ENCODE measurements at places on chromosomes 5 and 9.

GRCh38 chr9:87512311-87512710 is 14.6 kb downstream of the DAPK1 start:
- DNase-seq: no peak

GRCh38 chr5:170267431-170268152 is 30.0 kb downstream of the LCP2 start:
- DNase-seq: peak; percentile 87

- no peak for DNase-seq
Measured at GRCh38 chr9:115469841-115470240, 351.9 kb upstream of the TNC start.

DNA sequence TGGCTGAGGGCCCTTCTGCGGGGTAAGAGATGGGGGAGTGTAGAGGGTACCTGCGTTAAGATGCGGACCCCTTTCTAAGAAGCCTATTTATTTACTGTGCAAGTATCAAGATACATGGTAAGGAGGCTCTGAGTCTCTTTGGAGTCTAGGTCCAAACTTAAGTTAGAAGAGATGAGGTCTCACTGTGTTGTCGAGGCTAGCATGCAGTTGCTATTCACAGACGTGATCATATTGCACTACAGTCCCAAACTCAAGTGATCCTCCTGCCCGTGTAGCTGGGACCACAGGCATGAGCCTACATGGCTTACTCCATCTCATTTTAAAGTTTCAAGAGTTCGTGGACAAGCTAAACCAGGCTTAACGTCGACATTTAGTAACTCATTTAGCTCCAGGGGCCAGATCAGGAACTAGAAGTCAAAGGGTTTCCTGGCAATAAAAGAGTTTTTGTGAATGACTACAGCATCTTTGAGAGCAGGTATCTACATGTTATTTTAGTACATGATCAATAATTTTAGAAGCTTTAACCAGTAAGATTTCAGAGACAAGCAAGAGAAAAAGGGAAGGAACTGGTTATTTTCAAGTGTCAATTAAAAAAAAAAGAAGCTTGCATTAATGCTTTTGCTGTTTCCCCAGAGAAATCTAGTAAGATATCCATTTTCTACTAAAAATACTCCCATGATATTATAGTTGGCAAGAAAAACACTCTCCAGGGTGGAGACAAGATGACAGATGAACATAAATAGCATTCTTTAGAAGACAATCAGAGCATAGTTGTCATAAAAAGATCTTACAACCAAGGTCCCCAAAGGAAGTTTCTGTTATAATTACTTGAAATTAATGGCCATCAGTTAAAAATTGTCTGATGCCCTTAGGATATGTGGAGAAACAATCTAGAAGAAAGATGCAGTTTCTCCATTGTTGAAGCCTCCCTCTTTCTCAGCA is 141.3 kb downstream of the SCAMP1 start:
- no peak for DNase-seq

GRCh38 chr5:18037718-18038117 is 403.5 kb downstream of the TAF11L14 start:
- no peak for DNase-seq

GRCh38 chr5:177355868-177356168 is 1.9 kb upstream of the RGS14 start:
- DNase-seq: no peak

- no peak for DNase-seq
Measured at GRCh38 chr9:123387686-123388085, 31.7 kb downstream of the CRB2 start.

DNA sequence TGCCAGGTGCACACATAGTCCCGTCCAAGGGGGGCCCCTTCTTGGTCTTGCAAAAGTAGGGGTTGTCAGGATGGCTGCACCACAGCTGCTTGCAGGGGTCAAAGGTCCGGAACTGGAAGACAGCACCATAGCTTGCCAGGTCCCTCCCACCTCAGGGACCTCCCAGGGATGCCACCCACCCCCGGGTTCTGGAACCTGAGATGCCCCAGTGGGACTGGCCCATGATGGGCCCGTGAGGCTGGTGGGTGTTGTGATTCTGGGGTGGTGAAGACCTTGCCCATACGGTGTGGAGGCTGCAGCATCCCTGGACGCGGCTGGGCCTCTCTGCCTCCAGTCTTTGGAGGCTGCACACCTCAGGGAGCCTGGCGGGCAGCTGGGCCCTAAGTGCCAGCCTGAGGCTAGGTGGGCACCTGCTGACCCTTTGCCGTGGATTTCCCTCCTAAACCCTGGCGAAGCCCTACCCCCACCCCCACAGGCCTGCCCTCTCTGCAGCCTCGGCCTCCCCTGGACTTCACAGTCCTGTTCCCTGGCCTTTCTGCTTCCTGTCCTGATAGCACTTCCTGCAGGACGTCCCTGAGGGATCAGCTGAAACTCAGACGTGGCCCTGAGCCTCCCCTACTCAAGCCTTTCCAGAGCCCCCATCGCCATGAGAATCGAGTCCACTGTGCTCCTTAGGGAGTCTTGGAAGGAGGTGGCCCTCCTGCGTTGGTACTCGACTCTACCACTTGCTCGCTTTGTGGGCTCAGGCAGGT is 92.1 kb downstream of the ZNF354C start:
- DNase-seq: no peak

DNA sequence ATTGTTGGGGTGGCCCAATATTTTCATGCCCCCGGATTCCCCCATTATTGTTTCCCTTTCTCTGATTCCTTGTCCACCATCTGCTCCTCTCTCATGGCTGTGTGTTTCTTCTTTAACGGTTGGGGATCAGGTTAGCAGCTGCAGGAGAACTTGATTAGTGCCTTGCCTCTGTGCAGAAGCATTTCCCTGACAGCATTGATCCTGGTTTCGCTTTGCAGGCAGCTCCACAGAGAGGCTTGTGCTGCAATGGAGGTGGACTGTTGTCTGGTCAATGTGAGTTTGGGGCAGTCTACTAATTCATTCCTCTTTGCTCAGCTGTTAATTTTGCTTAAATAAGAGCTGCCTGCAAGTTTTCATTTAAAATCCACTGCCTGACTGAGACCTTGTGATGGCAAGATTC is 32.5 kb upstream of the SSBP2 start:
- DNase-seq: no peak

DNA sequence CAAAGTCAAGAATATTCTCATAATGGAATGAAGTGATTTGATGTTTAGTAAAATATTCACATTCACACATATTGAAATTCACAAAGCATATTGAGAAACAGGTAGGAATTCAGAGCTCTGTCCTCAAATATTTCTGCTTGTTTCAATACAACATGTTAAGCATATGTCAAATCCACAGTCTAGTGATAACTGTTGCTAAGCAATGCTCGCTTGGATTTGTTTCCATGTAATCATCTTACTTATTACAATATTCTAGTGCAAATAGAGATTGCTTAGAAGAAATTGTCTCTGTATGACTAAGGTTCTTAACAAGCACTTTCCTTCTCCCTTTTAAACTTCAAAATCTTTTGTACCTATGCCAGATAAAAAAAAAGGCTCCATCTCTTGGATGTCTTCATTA is 995.7 kb downstream of the CDH18 start:
- no peak for DNase-seq

DNA sequence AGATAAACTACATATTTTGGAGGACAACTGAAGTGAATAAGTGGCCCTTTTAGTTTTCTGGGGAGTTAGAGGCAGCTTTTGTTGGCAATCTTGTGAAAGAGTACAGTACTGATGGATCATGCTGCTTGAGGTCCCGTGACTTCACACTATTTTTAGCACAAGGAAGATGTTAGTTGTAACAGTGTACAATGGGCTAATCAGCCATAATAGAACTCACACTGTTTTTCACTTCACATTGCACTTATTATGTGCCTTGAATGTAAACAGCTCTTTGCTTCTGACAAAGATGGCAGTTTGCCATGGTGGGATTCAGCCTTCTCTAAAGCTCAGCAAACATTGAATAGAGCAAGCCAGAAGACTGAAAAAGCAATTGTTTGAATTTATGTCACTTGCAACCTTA is 176.7 kb upstream of the ZNF608 start:
- no peak for DNase-seq

DNA sequence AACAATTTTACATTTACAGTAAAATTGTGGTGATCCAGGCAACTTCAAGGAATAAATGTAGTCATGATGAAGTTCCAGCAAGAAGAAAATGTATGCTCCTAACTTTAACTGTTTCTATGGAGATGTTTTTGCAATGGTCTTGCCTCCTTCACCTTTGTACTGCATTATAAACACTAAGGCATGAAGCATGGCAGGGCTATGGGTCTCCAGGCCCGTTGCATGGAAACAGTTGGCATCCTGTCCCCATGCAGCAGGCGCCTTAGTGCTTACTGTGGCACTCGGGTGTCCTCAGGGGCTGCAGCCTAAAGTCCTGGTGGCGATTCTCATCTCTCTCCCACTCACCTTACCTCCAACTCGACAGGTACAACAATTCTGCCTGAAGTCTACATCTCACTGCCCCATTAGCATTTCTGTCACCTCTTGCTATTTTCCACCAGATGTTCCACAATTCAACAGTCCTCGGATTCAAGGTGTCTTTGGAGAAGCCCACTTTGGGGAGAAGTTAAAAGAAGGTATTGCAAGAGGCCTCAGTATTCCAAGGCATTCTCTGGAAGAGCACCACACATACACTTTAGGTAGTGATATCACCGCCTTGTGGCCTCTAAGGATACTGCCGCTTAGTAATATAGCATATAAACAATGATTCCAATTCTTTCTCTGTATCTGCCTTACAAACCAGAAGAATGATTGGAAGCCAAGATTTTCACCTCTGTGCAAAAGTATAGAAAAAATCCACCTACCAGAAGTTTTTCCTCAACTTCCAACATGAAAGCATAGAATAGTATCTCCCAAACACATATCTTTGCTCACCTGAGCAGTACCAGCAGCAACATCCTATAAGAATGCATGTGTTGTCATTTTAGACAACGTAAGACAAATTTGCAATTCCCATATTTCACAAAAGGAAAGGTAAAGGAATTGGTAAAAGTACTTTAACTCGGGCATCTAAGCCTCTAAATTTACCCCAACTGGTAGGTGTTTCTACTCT is 5.1 kb downstream of the LIFR start:
- no peak for DNase-seq

DNA sequence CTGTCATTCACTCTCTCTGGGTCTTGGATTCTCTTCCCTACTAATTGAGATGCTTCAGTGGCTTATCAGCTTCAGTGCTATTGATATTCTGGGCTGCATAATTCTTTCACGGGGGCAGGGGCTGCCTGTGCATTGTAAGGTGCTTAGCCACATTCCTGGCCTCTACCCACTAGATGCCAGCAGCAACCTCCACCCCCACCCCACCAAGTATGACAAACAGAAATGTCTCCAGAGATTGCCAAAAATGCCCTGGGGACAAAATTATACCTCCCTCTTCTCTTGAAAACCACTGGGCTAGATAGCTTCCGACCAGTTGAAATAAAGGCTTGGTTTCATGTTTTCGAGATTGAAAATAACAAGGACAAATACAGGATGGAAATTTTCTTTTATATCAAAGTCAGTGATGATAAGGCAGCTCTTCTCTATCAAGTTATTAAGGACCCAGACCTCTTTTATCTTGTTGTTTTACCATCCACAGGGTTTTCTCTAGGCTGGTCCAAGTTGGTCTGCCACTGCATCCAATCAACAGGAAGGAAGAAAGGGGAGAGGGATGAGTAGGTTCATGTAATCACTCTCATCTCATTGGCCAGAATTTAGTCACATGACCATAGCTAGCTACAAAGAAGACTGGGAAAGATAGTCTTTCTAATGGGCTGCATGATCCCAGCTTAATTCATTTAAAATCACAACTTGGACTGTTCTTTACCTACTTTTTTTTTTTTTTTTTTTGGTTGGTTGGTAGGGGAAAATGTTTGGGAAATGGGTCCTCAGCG is 92.1 kb upstream of the RANBP3L start:
- DNase-seq: no peak

GRCh38 chr5:108639366-108639765 is 108.3 kb upstream of the FER start:
- DNase-seq: no peak

GRCh38 chr9:94183240-94183999 is 75.7 kb upstream of the ZNF169 start:
- no peak for DNase-seq

- DNase-seq: no peak
Measured at GRCh38 chr5:10401498-10401897, 40.2 kb upstream of the ROPN1L start.

GRCh38 chr5:168609806-168610482 is 30.8 kb upstream of the PANK3 start:
- DNase-seq: no peak

GRCh38 chr5:137501846-137502406 is 2.8 kb upstream of the SPOCK1 start:
- no peak for DNase-seq

GRCh38 chr5:32304622-32305021 is 8.1 kb downstream of the MTMR12 start:
- DNase-seq: no peak

DNA sequence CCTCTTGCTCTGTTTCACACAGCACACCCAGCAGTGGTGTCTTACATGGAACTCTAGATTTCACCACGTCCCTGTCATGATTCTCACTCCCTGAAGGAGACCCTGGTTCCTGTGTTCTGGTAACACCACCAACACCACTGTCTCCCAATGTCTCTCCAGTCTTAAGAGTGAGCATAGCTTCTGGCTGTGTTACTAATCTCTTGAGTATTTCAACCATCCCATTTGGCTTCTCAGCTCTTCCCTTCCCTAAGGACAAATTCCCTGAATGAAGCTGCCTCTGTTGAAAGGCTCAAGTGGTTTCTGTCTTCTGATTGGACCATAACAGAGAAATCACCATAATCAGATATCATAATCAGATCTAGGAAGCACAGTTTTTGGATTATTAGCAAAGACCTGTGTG is 311.8 kb downstream of the DNAH5 start:
- no peak for DNase-seq

- DNase-seq: no peak
Measured at GRCh38 chr9:72533322-72533721, 11.9 kb downstream of the TMC1 start.

DNA sequence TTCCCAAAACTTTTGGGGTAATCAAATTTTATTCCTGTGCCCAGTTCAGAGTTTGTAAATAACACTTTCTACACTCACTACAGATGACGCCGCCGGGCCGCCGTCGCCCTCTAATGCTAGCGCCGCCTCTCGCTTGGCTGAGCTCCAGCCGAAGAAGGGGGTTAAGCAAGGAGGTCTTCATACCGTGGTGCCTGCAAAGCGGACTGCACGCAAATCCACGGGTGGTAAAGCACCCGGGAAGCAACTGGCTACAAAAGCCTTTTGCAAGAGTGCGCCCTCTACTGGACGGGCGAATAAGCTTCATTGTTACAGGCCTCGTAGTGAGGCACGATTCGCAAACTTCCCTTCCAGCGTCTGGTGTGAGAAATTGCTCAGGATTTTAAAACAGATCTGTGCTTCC is 280.4 kb downstream of the MEF2C start:
- peak; percentile 12 for DNase-seq

All from CD4-positive, alpha-beta T cell treated with Interleukin-6 for 4 hours (primary cell).